ENCODE measurements at places on chromosomes 6 and 20.

- DNase-seq, result no peak
These were observed 362.1 kb upstream of the AGPAT4 start for GRCh38 chr6:161635975-161636374.

GRCh38 chr20:47735412-47736400, 49.6 kb downstream of the SULF2 start:
- no peak for DNase-seq

DNA sequence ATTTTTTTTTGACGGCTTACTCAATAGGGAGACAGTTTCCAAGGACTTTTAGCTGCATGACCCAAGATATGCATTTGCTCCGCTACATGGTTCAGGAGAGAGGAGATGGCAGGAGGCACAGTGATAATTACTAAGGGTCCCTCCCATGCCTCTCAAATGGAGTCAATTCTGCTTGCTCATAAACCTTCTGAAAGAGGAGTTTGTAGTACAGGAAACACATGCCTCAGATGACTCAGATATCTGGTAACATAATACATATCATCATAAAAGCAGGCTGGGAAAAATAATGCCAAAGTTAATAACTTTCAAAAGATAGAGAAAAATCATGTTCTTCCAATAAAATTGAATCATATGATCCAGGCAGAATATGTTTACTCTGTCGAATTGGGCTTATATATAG, 97.6 kb upstream of the DEFB112 start:
- DNase-seq, result no peak

GRCh38 chr20:44762466-44763140, 16.9 kb downstream of the KCNK15 start:
- DNase-seq, result no peak

- no peak for DNase-seq
These were observed 15.8 kb upstream of the FOXC1 start for GRCh38 chr6:1593958-1594314.

DNA sequence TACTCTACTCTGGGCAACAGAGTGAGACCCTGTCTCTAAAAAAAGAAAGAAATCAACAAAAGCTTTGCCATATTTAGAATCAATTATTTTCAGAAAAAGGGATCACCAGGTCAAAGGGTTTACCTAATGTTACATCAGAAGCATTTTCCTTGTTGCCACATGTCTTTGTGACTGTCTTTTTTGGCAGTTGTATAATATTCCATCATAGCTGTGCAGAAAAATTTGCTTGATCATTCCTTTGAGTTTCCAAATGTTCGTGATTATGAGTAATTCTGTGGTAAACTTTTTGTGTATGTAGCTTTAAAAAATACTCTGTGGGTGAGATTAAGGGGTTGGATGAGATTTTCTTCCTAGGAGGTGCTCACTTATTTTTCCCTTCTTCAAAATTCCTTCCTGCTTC, 26.4 kb downstream of the PNPLA1 start:
- no peak for DNase-seq

GRCh38 chr6:1346101-1346500, 34.2 kb downstream of the FOXQ1 start:
- no peak for DNase-seq

- DNase-seq, result no peak
These were observed 65.6 kb downstream of the ABHD12 start for GRCh38 chr20:25325073-25325472.

GRCh38 chr20:47464380-47465101, 37.1 kb upstream of the NCOA3 start:
- no peak for DNase-seq

- no peak for DNase-seq
These were observed 9.8 kb upstream of the RNF24 start for GRCh38 chr20:4025125-4025524.

- no peak for DNase-seq
These were observed 49.3 kb downstream of the PCSK2 start for GRCh38 chr20:17276101-17276500.

DNA sequence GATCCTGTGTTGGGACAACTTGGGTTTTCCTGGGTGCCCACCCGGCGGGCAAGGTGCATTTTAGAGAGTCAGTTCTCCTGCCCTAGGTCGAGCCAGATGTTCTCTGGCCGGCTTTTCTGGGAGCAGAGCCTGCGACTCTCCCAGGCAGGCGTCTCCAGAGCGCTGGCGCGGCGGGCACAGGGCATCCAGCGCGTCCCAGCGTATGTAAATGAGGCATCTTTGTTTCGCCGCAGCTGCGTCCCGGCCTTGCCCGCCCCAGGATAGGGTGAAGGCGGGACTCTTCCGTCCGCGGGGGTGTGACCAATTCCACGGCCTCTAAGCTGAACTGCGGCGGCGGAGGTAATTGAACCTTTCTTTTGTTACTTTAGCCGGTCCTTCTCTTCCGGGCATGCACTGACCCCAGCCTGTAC, 9.1 kb downstream of the GRIK2 start:
- DNase-seq, result peak; percentile 52

DNA sequence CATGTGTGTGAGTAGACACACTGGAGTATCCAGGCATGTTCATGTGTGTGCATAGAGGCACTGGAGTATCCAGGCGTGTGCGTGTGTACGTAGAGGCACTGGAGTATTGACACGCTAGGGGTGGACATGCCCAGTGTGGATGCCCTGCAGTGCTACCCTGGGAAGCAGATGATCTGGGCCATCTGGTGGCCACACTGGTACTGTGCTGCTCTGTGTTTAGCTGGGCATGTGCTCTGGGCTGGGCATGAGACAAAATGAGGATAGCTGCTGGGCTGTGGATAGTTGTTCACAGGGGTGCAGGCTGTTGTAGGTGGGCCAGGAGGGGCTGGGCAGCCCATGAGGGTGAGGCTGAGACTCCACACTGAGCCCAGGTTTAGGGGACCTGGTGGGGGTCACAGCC, 24.0 kb upstream of the NPBWR2 start:
- DNase-seq, result no peak

- DNase-seq, result no peak
These were observed 16.7 kb downstream of the DYNLT1 start for GRCh38 chr6:158627940-158628211.

DNA sequence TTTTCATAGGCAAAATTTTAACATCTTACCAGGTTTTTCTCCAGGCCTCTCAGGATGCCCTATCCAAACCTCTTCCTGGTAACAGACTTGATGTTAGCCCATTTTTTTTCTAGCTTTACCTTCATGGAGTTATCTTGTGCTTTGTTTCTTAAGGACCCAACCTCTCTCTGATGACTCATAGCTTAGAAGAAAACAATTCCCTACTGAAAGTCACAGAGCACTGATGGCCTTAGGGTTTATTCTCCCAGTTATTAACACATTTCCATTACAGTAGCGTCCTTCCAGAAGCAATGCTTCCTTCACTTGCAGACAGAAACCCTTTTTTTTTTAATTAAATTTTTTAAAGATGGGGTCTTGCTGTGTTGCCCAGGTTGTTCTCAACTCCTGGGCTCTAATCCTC, 79.4 kb downstream of the IYD start:
- no peak for DNase-seq

GRCh38 chr6:26332843-26333242, 32.2 kb upstream of the BTN3A2 start:
- DNase-seq, result no peak

GRCh38 chr6:99119109-99120031, 171.6 kb upstream of the FBXL4 start:
- peak; percentile 20 for DNase-seq

GRCh38 chr20:57190536-57191264, 75.7 kb downstream of the BMP7 start:
- no peak for DNase-seq

GRCh38 chr6:34663371-34663770, 33.2 kb downstream of the ILRUN start:
- no peak for DNase-seq

DNA sequence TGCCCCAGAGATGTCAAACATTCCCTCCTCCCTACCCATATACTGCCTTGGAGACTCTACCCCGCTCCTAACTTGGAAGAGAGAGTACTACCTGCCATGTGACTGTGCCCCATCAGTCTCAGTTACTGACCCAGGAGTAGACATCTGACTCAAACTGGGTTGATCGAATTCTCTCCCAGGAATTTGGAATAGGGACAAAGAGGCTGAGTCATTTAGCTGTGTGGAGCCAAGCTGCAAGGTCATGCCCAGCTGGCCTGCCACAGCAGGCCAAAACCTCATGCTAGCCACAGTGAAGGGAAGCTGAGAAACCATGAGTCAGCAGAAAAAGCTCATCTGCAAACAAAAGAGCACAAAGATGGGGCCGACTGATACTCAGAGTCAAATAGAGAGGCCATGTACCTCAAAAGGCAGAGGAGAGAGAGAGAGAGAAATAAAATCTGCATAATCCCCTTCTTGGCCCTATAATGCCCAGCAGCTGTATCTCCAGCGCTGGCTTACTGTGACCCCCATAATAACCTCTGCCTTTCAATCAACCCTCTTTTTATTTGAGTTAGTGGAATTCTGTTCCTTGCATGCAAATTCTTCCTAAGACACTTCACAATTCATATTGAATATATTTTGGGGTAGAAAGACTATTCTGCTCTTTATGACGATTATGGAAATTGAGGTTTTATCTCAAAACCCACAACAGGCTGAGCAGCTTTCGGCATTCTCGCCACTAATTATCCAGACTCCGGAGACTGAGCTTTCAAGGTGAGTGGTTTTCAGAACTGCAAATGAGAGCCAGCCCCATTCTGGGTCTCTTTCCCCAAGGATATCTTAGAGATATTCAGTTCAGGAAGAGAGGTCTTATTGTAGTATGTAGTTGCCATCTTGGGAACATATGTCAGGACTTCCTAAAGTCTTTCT, 21.4 kb upstream of the AKIRIN2 start:
- no peak for DNase-seq

- DNase-seq, result no peak
These were observed 263.9 kb downstream of the FRK start for GRCh38 chr6:115796829-115797228.

- DNase-seq, result no peak
These were observed 8.1 kb downstream of the PTPRK start for GRCh38 chr6:128512296-128512695.

DNA sequence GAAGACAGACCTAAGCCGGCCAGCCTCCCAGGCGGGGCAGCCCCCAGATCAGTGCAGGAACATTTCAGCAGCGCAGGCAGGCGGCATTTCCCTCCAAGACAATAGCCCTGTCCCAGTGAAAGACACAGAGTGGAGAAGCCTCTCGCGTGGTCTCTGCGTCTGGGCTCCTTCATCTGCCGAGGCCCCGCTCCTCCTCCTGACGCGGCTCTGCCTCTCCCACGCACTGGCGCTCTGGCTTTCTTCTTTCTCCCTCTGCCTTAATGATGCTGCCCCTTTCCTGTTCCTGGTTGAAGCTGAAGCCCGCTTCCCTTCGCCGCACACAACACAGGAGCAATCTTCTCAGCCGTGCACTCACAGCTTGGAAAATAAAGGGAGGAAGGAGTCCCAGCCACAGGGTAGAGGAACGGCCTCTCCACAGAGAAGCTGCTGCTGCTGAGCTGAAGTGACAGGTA, 347.5 kb downstream of the CDH4 start:
- peak; percentile 39 for DNase-seq

DNA sequence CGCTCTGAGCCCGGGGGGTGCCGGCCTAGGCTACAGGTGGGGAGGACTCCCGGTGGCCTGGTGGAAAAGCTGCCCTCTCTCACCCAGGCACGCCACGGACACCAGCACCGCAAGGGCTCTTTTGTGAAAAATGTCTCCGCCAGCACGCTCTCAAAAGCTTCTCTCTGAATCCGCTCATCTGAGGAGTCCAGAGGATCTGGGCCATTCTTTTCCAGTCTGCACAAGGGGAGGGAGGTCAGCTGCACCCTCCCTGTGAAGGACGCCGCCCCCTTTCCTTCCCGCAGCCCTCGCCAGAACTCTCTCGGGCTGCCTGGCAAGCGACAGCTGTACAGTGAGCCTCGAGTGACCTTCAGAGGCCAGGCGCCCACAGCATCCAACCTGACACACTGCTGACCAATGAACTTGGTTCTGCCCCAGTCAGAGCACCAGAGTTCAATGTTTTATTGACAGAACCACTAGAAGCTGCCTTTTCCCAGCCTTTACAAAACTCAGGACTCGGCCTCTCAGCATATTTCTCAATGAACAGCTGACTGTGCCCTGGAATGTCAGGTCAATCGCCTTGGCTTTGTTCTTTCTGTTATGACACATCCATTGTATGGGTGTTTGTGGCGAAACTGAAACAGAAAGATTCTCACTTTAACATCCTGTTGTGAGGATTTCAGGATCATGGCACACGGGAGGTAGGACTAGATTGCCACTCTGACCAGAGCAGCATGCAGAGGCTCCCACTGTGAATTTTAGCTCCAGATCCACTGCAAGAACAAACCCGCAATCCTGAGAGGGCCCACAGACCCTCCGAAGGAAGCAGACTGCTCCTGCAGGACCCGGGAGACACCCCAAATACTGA, 26.7 kb downstream of the SERPINB9 start:
- DNase-seq, result peak; percentile 80

DNA sequence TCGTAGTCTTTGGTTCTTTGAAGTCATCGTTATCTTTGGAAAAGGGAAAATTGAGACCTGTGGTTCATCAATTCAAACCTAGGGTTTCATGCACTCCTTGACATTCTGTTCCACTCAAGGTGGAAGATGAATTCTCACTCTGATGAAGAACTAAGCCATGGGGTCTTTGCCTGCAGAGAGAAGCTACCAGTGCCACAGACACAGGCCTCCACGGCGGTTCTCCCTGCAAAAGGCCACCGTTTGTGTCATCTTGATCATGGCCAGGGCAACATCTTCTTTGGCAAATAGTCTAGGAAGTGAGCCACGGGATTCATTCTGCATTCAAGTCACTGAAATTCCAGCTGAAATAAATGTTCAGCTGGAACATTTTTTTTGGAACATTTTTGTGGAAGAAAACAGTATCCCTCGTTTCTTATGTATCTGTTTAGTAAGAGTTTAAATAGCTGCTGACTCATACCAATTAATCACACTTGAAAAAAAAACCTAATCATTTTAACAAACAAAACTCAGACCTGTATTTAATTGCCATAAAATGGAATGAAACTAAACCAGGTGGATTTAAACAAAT, 206.0 kb upstream of the FOXQ1 start:
- DNase-seq, result no peak

DNA sequence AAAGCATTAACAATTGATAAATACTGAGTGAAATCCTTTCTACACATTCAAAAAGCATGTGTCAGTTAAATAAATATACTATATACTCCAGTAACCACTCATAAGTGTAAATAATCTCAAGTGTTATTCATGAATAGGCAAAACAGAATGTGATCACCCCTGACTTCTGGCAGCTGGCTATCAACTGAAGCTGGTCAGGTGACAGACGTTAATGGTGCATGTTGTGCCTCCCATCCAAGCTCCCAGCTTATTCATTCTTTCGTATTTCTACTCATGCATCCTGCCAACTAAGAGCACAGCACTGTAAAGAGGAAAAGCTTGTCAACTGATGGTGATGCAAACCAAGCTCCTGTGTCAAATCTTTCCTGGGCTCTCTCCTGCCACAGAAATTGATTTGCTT, 7.7 kb downstream of the PSMB1 start:
- DNase-seq, result no peak

DNA sequence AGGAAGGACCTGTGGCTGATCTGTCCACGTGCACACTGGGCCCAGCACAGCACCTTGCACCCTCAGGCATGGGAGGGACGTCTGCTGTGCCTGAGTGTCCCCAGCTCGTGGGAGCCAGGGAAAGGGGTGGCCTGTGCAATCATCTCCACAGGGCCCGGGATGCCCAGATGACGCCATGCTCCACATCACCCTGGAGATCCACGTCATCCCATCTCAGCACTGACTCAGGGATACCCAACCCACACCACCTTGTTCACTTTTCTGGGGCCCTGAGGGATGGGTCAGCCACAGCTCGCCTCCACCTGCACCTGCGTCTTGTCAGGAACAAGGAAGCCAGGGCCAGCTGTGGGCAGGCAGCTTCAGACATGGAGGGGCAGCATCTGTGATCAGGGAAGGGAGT, 48.2 kb downstream of the RAB44 start:
- no peak for DNase-seq
